PC-9 (cell line): ENCODE measurements at places on chromosomes 3 and 15.

DNA sequence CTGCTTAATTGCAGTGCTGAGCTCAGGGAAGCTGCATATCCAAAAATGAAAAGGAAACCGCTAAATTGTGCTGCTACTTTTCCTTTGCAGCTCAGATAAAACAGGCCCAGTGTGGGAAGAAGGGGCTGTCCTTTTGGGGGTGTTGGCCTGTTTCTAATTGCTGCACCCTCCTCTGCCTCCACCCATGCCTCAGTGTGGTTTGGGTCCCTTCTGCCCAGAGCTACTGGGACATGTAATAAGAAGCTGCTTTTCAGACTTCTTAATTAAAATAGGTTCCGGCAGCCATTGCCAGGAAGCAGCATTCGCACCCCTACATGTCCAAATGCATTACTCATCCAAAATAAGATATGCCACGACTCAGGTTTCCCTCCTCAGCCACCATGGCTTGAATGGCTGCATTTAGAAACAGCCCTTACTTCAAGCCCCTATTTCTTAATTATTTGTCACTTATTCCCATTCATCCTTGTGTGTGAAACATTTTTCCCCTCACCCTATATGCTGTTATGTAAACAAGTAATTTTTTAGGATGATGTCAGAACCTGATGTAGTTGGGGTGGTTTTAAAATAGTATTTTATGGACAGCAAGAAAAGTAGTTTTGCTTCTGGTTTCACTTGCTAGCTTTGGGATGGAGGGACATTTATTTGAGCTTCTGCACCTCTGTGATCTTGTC lies 235.9 kb upstream of the CTDSPL start:
- H3K27me3 ChIP-seq = peaks cover 70% of the 10 kb centered on the region
- H3K36me3 ChIP-seq = no peaks in the 10 kb centered on the region
- no peak overlapping the region for H3K27ac ChIP-seq
- H3K4me3 ChIP-seq = no peak overlapping the region
- H3K4me1 ChIP-seq = no peaks in the 10 kb centered on the region

DNA sequence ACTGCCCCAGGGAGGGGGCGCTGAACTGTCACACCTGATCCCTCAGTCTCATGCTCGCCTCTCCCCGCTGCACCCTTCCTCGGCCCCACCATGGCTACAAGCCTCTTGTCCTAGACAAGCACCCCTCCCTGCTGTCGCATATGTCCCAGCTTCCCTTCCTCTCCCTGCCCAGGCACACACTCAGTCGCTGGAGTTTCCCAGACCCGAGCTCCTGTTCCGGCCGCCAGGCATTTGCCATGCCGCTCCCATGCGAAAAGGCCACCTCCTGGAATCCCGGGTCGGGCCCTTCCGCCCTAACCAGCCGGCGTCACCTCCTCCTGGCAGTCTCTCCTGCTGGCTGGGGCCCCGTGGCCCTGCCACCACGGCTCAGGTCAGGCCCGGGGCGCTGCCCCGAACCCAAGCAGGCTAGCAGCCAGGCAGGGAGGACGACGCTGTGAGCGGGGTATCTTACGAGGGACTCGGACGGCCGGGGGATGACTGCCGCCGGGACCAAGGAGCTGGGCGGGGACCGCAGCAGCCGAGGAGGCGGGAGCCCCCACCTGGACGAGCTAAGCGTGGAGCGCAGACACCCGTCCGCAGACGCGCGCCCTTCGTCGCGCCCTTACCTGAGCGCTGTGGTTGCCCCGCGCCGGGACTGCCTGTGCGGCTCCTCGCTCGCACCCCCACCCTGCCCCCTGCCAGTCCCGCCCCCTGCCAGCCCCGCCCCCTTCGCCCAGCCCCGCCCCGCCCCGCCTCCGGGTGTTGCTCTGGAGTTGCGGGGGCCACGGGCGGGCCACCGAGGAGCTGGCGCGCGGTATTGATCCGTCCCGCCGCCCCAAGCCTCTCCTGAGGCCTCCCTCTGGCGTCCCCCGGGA lies at the start of gene ALS2CL:
Gene ALS2CL, minus strand, starts transcription at position 642 of the 854 bp plus-strand sequence. CDS start 4,239 bp downstream, outside the sequence.
- DNase-seq = peak; percentile 77
- peaks cover 21% of the 10 kb centered on the region for H3K4me1 ChIP-seq
- no peaks in the 10 kb centered on the region for H3K27me3 ChIP-seq
- H3K36me3 ChIP-seq = no peaks in the 10 kb centered on the region
- H3K4me3 ChIP-seq = peak within 1 kb of the TSS; percentile 92
- peak within 1 kb of the TSS; percentile 98 for H3K27ac ChIP-seq

GRCh38 chr15:67142767-67143100 lies 77.3 kb downstream of the SMAD3 start:
- H3K36me3 ChIP-seq = peaks cover 5% of the 10 kb centered on the region; the same call in 1 of the 2 replicates
- H3K27ac ChIP-seq = peak overlapping the region; percentile 96
- DNase-seq = no peak

- H3K4me3 ChIP-seq = no peak overlapping the region
- no peaks in the 10 kb centered on the region for H3K36me3 ChIP-seq
- H3K4me1 ChIP-seq = no peaks in the 10 kb centered on the region
Measured at GRCh38 chr3:65344444-65344843, 656.6 kb upstream of the ADAMTS9 start.

DNA sequence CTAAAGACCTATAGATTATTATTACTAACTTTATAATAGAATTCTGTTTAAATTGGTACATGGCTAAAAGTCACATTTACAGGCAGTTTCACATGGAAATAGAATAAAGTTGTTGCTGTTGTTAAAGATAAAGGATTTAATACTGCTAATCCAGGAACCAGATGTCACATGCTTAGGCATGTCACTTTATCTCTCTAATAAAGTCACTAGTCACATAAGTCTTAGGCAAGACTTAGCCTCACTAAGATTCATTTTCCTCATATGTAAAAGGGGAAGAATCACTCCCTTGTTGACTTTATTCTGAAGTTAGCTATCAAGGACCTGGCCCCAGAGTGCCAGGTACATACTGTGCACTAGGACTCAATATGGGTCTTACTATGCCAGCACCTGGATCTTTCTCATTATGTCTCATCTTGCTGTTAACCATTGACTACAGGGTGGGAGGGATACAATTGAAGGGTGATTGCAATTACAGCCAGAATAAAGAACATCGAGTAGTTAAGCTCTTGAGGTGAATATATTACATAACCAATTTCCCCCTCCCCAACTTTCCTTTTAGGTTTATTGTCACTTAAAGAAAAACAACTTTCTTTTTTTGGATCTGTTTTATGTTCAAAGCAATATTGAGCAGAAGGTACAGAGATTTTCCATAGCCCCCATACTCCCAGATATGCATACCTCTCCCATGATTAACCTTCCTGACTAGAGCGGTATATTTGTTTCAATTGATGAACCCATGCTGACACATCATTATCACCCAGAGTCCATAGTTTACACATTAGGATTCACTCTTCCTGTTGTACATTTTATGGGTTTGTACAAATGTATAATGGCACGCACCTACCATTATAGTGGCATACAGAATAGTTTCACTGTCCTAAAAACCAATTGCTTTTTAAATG lies 36.6 kb downstream of the LNP1 start:
- no peaks in the 10 kb centered on the region for H3K4me1 ChIP-seq
- no peak overlapping the region for H3K4me3 ChIP-seq
- no peak for DNase-seq
- H3K27me3 ChIP-seq = no peaks in the 10 kb centered on the region
- H3K27ac ChIP-seq = no peak overlapping the region

DNA sequence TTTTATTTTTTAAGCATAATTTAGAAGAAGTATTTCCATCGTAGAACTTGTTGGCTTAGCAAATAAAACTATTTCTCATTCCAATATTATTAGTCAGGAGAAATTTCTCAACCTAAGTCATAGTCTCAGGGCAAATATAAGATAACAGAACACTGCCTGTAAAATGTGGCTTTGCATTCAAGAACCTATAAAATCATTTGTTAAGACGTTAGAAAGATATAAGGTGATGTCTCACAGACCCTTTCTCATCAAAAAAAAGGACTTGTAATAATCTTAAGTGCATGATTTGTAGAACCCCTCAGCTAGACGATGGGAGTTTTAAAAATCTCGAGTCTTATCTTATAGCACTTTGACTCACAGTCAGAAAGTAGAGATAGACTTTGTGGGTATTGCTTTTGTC lies 314.7 kb upstream of the CFAP20DC start:
- H3K27me3 ChIP-seq = no peaks in the 10 kb centered on the region
- no peak overlapping the region for H3K27ac ChIP-seq
- DNase-seq = no peak
- H3K36me3 ChIP-seq = no peaks in the 10 kb centered on the region

GRCh38 chr3:185631108-185631507 lies 45.0 kb downstream of the SENP2 start:
- no peak overlapping the region for H3K4me3 ChIP-seq
- H3K27ac ChIP-seq = peak overlapping the region; percentile 4; the same call in 1 of the 2 replicates
- no peaks in the 10 kb centered on the region for H3K4me1 ChIP-seq
- peaks cover 17% of the 10 kb centered on the region for H3K36me3 ChIP-seq
- no peaks in the 10 kb centered on the region for H3K27me3 ChIP-seq
- DNase-seq = peak; percentile 36

DNA sequence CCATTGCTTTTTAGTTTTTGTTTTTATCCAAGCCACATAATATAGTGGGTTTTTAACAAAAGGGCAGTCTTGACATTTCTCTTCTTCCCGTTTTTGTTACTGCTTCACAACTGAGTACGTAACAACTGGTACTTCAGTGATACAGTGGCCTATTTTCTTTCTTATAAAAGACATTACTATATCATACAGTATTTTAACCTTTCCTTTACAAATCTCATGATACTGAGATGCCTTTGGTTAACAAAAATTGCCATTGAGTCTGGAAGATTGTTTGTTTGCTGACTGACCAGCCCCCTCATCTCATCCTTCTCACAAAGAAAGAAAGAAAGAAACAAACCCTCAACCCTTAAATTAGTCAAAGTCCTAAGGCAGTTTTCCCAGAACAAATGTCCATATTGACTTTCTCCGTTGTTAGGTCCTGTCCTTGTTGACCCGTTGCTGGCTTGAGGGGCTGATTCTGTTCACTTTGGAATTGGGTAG lies 77.0 kb upstream of the SAMMSON start:
- no peak for DNase-seq
- no peaks in the 10 kb centered on the region for H3K36me3 ChIP-seq
- no peak overlapping the region for H3K4me3 ChIP-seq
- no peaks in the 10 kb centered on the region for H3K4me1 ChIP-seq

- H3K4me1 ChIP-seq = no peaks in the 10 kb centered on the region
- DNase-seq = no peak
- H3K27ac ChIP-seq = no peak overlapping the region
- no peaks in the 10 kb centered on the region for H3K36me3 ChIP-seq
Measured at GRCh38 chr3:61855211-61855610, 293.8 kb downstream of the PTPRG start.

DNA sequence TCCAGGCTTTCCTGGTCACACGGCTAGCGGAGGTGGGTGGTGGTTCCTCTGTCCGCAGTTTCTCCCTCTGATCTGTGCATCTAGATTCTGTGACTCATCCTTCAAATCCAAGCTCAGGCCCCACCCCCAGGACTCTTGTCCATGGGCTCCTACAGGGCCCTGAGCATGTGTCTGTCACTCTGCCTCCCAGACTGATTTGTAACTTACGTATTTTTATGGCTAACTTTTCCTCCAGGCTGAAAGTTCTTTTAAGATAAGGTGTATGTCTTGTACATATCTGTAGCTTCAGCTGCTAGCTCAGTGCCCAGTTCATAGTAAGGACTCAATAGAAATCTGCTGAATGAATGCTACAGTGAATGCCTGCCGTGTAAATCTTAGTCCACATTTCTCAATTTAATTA lies 8.0 kb downstream of the ESYT3 start:
- no peaks in the 10 kb centered on the region for H3K36me3 ChIP-seq
- DNase-seq = no peak
- H3K4me3 ChIP-seq = no peak overlapping the region
- H3K4me1 ChIP-seq = no peaks in the 10 kb centered on the region
- no peaks in the 10 kb centered on the region for H3K27me3 ChIP-seq
- H3K27ac ChIP-seq = no peak overlapping the region

DNA sequence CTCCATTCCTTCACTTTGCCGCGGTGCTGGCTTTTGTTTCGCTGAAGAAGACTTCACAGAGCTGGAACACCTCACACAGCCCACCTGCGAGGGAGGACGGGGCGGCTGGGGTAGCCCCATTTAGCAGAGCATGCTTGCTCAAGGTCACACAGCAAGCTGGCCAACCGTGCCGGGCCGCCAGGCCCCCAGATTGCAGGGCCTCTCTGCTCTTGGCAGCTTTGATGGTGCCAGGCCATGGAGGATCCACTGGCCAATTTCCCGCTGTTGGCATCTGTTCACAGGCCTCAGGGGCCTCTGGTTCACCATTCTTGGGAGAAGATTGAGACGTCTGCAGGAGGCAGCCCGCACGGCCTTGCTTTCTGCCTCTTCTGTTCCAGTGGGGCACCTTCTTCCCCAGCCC lies 77.9 kb upstream of the LINGO1 start:
- no peak overlapping the region for H3K27ac ChIP-seq
- H3K4me1 ChIP-seq = no peaks in the 10 kb centered on the region
- DNase-seq = no peak
- no peaks in the 10 kb centered on the region for H3K36me3 ChIP-seq

DNA sequence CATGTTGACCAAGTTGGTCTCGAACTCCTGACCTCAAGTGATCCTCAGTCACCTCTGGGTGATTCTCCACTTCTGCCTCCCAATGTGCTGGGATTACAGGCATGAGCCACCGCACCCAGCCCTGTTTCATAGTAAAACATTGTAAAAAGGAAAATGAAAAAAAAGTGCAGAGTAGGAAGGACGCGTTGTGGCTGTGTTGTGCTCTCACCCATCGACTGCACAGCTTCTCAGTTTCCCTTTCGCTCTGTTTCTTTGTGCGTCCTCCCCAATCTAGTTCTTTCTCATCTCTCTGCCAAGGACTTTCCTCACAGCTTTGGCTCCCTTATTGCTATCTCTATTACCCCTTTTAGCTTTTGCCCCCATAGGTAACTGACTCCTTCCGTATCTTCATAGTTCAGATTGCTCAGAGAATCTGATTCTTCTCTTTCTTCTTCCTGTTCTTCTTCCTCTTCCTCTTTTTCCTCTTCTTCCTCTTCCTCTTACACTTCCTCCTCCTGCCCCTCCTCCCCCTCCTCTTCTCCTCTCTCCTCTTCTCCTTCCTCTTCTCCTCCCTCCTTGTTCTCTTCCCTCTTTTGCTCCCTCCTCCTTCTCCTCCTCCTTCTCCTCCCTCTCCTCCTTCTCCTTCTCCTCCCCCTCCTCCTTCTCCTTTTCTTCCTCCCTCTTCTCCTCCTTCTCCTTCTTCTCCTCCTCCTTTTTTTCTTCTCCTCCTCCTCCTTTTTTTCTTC lies 81.1 kb upstream of the VGLL4 start:
- H3K27ac ChIP-seq = no peak overlapping the region
- no peak overlapping the region for H3K4me3 ChIP-seq
- H3K36me3 ChIP-seq = no peaks in the 10 kb centered on the region
- H3K27me3 ChIP-seq = no peaks in the 10 kb centered on the region

DNA sequence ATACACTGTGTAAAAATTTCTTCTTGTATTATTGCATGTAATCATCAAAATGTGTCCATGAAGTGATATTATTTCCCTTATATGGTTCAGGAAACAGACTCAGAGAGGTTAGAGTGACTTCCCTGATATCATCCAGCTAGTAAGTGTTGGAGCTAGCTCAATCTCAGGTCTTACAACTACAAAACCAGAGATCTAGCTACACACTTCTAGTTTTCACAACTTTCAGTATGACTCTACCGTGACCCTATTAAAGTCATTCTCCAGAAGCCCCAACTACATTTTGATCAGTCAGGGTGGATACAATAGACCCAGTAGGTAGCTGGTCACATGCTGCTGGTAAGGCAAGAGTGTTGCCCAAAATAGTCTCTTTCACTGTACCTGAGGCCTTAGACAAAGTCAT lies 165.3 kb downstream of the GOLIM4 start:
- no peaks in the 10 kb centered on the region for H3K27me3 ChIP-seq
- DNase-seq = no peak
- H3K4me3 ChIP-seq = no peak overlapping the region
- H3K4me1 ChIP-seq = no peaks in the 10 kb centered on the region
- no peaks in the 10 kb centered on the region for H3K36me3 ChIP-seq
